Suppressor macrophage (primary cell): ENCODE measurements at places on chromosomes 4 and X.

- DNase-seq = no peak
Observed at GRCh38 chr4:107994894-107995293, 5.2 kb downstream of the HADH start.

DNA sequence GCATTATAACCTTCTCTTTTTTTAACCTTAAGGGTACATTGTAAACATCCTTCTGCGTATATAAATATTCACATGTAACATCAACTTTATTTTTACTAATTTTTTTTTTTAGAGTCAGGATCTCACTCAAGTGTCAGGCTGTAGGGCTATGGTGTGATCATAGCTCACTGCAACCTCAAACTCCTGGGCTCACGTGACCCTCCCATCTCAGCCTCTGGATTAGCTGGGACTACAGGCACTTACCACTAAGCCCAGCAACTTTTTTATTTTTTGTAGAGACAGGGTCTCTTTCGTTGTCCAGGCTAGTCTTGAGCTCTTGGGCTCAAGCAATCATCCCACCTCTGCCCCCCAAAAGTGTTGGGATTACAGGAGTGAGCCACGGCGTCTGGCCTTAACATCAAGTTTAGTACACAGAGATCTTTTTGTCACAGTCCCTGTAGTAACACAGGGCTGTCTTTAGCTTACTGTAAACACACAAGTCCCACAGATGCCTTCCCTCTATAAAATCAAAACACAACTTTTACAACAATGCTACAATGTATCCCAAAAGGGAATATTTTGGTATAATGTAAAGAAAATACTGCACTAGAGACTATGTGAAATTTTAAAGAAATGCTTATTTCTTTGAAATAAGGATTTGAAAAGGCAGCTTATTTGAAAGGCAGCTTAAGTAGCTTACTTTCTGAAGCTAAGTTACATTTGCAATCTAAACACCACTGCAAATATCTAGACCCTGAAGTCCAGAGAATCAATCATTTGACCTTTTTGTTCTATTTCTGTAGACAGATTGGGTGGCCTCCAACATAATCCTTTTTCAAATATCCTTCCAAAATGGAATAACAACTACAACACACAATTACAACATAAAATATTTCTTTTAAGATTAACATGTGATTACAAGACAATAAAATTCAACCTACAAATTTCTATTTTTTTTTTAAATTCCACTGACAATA lies 116.0 kb downstream of the APBB2 start:
- no peak for DNase-seq

GRCh38 chrX:51487960-51488267 lies 8.5 kb downstream of the NUDT11 start:
- no peak for DNase-seq

GRCh38 chr4:118344801-118345200 lies 8.0 kb downstream of the PRSS12 start:
- no peak for DNase-seq

DNA sequence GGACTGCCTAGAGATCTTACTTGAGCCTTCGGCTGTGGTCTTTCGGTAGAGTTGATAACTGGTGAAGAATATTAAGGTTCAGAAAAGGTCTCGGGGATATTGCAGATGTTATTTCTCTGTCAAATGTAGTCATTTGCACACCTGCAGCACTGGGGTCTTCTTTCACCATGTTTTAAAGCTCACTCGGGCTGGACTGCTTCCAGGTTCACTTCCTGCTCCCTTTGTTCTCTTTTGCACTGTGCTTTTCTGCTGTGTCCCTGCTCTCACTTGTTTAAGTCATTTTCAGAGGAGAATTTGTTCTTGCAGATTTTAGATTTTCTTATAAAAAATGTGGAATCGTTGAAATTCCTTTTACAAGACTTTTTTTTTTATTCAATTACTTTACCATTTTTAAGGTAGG lies 68.5 kb downstream of the BMPR1B start:
- no peak for DNase-seq

- peak; percentile 63 for DNase-seq
Observed at GRCh38 chr4:1711571-1712215, 426 bp downstream of the SLBP start.

DNA sequence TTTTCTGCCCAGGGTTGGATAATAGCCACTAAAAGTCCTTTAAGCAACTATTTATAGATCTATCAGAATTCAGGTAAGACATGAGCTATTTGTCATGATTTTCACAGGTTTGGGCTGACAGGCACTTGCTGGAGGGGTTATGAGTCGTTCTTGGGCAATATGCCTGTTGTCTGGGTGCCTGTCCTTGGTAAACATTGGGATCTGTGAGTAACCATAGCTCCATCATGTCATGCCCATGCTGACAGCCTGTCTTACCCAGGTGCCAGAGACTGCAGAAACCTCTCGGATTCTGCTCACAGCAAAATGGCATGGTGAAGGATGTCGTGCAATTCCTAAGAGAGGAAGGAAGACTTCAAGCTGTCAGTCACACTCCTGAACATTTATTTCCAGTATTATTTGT lies 116.0 kb upstream of the PUDP start:
- DNase-seq = no peak

- peak; percentile 39 for DNase-seq
Observed at GRCh38 chr4:54942721-54943120, 182.7 kb downstream of the KDR start.

GRCh38 chr4:7295911-7296660 lies 103.7 kb downstream of the SORCS2 start:
- DNase-seq = no peak

GRCh38 chr4:7156761-7157488 lies 35.4 kb upstream of the SORCS2 start:
- DNase-seq = peak; percentile 8

DNA sequence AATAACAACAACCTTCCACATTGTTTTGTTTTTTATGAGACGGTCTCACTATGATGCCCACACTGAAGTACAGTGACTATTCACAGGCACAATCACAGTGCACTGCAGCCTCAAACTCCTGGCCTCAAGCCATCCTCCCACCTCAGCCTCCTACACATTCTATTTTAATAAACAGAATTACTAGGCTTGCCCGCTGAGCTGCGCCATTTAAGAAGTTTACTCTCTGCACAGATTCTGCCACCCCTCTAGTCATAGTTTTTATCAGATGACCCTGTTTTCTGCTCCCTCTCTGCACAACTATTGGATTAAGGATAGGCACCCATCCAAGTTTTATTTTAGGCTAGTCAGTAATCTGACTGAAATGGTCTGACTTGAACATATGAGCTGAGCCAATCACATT lies 11.3 kb upstream of the COX18 start:
- peak; percentile 46 for DNase-seq

DNA sequence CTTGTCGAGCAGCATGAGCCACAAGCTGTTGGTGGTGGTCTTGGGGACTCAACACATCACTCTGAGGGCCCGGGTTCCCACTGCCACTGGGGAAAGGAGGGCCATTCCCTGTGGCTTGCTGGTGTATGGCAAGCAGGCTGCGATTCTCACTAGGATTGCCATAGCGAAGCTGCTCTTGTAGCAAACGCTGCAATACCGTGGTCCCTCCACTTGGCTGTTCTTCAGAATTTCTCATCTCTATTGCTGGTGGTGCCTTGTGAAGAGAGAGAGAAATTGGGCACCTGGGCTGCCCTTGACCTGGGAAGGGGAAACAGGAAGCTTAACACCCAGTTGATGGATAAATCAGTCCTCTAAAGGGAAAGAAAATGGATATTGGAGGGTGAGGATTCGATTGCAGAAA lies 17.7 kb downstream of the AMOT start:
- DNase-seq = no peak

GRCh38 chrX:15336023-15336413 lies 695 bp upstream of the PIGA start:
- peak; percentile 47 for DNase-seq

GRCh38 chr4:74623041-74623440 lies 171.3 kb downstream of the BTC start:
- DNase-seq = peak; percentile 67

GRCh38 chr4:168621806-168622589 lies 125.1 kb downstream of the PALLD start:
- no peak for DNase-seq

DNA sequence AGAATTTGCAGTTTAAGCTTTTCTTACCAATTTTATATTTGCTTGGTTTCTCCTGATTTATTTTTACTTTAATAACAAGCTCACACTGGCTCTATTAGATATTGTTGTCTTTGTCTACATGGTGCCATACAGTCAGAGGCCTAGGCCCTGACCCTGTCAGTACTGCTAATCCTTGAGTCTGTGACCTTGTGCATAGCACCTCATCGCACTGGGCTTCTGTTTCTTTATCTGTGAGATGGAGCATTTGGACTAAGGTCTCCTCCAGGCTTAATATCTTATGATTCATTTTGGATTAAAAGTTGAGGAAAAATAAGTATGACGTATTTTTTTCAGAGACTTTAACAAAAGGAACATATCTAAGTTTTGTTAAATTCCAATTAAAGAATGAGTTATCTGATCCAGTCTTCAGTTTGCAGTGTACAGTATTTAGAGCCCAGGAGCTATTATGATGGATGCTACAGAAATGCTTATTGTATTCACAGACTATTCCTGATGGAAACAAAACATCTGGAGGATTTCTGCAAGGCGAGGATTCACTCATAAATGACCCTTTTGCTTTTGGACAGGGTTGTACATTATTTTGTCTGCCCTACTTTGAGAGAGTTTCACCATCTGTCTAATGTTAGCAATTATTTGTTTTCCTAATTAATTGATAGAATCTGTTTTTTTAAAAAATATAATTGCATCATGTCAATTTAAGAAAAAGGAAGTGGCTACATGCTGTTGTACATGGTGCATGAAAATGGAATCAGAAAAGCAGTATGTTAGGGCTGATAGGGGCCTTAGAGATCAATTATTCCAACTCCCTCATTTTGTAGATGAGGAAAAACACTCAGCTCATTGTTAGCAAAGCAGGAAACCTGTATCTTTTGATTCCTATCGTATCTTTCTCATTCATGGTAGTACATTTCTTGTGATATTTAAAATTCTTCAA lies 203.6 kb downstream of the BANK1 start:
- no peak for DNase-seq

DNA sequence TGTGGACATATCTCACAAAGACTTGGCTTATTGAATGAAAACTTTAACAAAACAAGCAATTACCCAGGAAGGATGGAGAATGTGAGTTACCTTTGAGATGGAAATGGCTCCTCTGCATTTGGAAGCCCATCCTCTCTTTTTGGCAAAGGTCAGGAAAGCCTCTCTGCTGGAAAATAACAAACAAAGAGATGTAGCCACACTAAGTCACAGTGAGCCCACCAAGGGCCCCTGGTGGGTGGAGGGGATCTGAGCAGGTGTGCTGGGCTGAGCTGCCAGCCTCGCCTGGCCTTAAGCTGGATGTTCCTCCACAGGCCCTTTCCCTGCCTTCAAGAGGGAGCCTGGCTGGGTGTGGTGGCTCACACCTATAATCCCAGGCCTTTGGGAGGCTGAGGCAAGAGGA lies 269.2 kb downstream of the HNRNPD start:
- DNase-seq = no peak

- peak; percentile 20 for DNase-seq
Observed at GRCh38 chr4:76585897-76586360, 150.9 kb downstream of the SHROOM3 start.

DNA sequence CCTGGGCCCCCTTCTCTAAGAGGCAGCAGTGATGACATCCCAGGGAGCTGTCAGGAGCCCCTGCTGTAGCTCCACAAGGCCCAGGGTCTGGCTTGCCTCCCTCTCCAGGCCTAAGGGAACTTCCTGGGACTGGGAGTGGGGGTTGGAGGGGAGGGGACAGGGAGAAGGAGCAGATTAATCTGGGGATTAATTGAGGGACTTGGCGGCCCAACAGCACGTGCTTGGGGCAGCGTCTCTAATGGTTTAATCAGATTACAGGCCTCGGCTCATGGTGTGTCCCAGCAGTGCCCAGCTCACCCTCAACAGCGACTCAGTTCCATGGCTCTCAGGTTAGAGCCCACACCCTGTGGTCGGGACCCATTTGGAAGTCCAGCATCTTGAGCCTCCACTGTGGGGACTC lies 47.9 kb downstream of the EFNB1 start:
- no peak for DNase-seq

- DNase-seq = no peak
Observed at GRCh38 chrX:135536877-135537276, 16.4 kb downstream of the INTS6L start.

- DNase-seq = no peak
Observed at GRCh38 chr4:52102587-52102986, 51.5 kb downstream of the SPATA18 start.

GRCh38 chr4:169234137-169234855 lies 36.5 kb downstream of the SH3RF1 start:
- DNase-seq = no peak

DNA sequence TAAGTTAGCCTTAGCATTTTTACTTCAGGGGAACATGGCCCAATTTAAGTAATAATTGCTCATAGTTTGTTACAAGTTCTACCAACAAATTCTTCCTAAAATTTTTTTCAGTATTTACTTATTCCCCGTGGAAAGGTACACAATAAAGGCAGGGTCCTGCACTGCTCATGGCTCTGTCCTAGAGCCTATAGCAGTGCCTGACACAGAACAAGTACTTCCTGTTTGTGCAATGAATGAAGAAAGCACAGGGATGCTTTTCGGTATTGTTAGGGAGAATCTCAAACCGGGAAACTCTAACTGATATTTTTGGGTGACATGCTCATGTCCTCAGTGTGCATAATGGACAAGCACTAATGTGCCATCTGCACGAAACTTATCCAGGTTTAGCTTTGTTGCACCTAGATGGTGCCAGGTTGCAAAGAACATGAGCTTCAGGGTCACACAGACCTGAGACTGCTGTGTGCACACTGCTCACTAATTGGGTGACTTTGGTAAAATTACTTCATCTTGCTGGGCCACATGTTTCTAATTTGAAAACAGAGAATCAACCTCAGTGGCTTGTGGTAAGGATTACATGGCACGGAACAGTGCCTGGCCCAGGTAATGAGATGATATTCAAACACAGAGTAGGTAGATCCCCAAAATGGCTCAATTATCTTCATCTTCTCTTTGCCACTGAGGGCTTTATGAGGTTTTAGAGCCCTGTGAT lies 175.8 kb upstream of the NPY2R start:
- no peak for DNase-seq

DNA sequence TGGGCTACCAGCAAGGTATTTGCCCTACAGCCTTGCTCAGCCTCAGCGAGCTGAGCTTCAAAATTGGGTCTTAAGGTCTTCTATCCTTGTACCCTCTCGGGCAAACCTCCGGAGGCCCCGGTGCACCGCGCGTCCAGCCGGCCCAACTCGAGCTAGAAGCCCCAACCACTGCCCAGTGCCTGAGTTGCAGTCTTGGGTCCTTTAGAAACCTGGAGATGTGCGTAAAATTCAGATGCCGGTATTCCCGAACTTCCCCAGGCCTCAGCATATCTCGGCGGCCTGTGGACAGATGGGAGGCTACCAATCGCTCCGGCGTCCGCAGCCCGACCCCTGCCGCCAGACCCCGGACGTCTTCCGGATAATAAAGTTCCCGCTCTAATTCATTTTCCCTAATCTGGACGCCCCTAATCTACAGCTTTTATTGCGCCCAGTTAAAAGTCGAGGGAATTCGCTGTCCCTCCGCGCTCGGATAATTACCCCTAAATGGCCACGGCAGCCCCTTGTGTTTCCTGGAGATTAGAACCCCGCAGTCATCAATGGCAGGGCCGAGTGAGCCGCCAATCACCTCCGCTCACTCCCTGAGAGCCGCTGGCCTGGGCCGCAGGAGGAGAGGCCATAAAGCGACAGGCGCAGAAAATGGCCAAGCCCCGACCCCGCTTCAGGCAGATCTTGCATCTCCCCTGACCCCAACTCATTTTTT lies 1.5 kb upstream of the MSX1 start:
- DNase-seq = no peak

GRCh38 chrX:101210630-101211029 lies 9.0 kb upstream of the DRP2 start:
- no peak for DNase-seq

GRCh38 chrX:16316331-16316730 lies 149.1 kb downstream of the MAGEB17 start:
- no peak for DNase-seq

- DNase-seq = no peak
Observed at GRCh38 chr4:25160714-25161592, 704 bp upstream of the SEPSECS start.
